Neural crest cell (in vitro differentiated cells): ENCODE measurements at places on chromosomes 16 and 17. TPM values are rescaled to one million over a fixed set of nuclear protein-coding genes. Genes with fewer than 3 reads are reported as not detected.

Gene ACAP1
- total RNA-seq: 1.2 and 1.3 TPM in 2 replicates

Gene GCGR
- total RNA-seq: not detected in 2 replicates

DNA sequence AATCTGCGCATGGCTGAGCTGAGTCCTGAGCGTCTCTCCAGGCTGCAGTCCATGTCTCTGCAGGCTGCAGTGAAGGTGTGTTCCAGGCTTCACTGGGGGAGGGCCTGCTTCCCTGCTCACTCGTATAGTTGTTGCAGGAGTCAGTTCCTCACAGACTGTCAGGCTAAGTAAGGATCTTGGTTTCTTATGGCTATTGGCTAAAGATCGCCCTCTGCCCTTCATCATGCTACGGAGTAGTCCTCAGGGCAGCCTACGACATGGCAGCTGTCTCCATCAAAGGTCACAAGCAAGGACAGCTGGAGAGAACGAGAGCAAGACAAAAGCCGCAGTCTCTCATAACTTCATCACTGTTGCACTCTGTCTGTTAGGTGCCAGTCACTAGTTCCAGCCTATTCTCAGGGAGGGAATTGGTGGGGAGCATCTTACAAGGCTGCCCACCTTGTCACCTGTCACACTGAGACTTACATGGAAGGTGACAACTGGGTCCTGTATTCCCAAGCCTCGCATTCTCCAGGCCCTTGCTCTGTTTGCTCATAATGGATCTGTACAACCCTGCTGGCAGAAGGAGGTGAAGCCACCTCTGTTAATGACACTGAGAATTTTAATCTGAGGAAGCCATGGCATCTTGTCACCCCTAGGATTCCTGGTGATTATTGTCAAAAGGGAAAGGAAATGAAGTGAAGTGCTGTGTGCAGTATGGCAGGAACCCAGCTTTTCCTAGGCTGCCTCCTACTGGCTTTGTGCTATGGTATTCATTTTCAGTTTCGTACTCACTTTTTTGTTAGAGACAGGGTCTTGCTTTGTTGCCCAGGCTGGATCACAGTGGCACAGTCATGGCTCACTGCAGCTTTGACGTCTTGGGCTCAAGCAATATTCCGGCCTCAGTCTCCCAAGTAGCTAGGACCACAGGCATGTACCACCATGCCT lies 43.4 kb downstream of the MFSD11 start:
- DNase-seq: no peak

DNA sequence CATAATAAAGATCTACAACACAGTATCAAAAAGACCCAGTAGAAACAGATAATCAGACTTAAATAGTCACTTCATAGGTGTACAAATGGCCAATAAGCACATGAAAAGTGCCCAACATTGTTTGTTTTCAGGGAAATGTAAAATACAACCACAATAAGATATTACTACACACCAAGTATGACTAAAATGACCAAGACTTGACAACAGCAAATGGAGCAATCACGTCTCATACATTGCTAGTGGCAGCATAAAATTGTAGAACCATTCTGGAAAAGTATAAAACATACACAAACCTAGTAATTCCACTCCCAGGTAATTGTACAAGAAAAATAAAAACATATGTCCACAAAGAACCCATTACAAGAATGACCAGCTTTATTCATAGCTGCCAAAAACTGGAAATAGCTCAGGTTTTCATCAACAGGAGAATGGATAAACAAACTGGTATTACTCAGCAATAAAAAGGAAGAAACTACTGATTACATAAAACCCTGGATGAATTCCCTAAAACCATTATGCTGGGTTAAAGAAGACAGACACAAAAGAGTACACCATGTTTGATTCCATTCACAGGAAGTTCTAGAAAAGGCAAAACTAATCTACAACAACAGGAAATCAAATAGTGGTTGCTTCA lies 85.6 kb downstream of the TTC19 start:
- DNase-seq: no peak

DNA sequence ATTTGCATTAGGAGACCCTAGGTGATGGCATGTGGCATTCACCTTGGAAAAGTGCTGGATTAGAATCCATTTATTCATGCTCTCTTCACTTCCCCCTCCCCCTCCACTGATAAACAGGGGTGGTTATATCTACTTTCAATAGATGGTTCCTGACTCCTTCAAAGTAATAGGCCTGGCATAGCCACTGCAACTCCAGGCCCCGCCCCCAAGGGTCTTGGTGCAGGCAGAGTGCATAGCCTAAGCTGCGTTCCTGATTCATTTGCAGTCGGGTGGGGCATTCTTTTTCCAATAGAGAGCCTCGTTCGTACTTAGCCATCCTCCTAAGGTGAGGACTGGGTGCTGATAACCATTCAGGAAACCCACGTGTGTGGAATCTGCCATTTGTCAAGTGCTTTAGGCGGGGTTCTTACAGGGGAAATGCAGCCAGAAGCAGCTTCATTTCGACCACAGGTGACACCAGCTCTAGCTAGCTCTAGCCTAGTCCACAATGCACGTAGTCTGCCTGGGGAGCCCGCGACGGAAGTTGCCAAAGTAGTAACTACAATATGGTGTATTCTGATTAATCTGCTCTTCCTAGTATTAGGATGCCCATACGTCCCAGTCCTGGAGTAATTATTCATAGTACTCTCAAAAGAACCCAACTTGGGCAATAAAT lies 11.1 kb downstream of the UBE2O start:
- DNase-seq: no peak
